Hematopoietic multipotent progenitor cell treated with erythropoietin and hydrocortisone succinate and interleukin-3 and kit ligand, for 17 days (in vitro differentiated cells): ENCODE measurements at places on chromosomes 12 and 14.
A peak's percentile ranks its signal among the peaks of the same experiment; 100 is the strongest.

DNA sequence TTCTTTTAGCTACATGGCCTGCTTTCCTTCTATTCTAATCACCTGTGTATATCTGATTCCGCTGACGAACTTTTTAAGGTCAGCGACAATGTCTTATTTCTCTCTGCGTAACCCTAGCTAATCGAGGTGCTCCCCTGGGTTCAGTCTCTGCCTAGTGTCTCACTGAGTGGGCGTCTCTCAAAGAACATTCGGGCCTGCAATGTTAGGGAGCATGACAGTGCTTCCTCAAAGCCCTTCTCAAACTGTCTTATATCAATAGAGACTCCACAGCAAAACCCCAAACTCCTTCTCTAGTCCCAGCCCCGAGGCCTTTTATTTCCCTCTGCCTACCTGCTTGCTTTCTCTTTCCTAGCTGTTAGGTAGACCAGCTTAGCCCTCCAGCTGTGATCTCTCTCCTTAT, 13.7 kb upstream of the RPS6KL1 start:
- no peak for DNase-seq

DNA sequence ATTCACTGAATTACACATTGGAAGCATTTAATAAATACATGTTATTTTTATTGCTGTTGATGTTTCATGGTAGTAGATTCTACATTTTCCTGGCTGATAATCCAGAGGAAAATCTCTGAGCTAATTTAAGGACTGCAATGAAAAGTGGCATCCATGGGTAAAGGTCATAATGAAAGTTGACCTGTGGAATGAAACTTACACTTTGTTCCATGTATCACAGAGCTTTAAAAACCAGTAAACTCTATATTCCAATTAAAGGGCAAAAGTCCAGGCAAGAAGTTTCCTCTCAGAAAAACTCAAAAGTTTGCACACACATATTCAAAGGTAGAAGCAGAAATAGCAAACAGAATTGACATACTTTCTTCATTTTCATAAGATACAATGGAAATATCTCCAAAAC, 44.8 kb upstream of the MYF6 start:
- DNase-seq = no peak

DNA sequence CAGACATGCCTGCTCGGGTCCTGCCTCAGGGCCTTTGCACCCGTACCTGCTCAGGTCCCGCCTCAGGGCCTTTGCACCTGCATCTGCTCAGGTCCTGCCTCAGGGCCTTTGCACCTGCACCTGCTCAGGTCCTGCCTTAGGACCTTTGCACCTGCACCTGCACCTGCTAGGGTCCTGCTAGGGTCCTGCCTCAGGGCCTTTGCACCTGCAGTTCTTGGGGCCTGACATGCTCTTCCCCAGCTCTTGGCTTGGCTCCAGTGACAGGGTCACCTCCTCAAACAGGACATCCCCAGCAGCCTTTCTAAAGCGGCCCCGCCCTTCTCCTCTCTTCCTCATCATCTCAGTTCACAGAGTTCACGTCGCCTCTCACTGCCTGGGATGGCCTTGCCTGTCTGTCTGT, 54.9 kb upstream of the NCOR2 start:
- DNase-seq = no peak

GRCh38 chr14:87626266-87626665, 366.7 kb downstream of the GALC start:
- DNase-seq = no peak

- DNase-seq = no peak
Observed at GRCh38 chr12:13275241-13276085, 78.9 kb downstream of the EMP1 start.

DNA sequence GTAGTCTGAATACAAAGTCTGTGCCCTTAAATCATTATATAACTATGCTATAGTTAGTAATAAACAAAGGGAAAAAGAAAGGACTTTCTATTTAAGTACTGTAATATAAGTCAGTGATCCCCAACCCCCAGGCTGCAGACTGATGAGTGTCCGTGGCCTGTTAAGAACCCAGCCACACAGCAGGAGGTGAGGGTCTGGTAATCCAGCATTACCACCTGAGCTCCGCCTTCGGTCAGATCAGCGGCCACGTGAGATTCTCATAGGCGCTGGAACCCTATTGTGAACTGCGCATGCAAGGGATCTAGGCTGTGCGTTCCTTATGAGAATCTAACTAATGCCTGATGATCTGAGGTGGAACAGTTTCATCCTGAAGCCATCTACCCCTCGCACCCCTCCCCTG, 15.7 kb downstream of the NFYB start:
- DNase-seq = no peak

DNA sequence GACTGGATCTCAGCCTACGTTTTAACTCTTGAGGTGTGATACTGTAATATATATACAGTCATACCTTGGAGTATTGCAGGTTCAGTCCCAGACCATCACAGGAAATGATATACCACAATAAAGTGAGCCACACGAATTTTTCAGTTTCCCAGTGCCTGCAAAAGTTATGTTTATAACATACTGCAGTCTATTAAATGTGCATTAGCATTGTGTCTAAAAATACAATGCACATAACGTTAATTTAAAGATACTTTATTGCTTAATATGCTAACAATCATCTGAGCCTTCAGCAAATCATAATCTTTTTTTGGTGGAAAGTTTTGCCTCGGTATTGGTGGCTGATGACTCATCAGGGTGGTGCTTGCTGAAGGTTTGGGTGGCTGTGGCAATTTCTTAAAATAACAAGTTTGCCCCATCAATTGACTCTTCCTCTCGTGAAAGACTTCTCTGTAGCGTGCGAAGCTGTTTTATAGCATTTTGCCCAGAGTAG, 18.9 kb downstream of the PYROXD1 start:
- peak; percentile 20 for DNase-seq

- no peak for DNase-seq
Observed at GRCh38 chr14:22650960-22651521, 6.9 kb upstream of the OR6J1 start.

DNA sequence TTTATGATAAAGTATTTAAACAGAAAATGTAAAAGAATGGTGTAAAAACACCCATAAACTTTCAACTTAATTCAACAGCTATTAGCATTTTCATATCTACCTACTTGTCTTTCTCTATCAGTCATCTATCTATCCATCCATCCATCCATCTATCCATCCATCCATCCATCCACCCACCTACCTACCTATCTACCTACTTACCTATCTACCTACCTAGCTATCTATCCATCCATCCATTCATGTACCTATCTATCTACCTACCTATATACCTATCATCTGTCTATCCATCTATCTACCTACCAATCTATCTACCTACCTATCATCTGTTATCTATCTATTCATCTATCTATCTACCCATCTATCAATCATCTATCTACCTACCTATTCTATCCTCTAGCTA, 8.5 kb downstream of the NOS1 start:
- DNase-seq = no peak

DNA sequence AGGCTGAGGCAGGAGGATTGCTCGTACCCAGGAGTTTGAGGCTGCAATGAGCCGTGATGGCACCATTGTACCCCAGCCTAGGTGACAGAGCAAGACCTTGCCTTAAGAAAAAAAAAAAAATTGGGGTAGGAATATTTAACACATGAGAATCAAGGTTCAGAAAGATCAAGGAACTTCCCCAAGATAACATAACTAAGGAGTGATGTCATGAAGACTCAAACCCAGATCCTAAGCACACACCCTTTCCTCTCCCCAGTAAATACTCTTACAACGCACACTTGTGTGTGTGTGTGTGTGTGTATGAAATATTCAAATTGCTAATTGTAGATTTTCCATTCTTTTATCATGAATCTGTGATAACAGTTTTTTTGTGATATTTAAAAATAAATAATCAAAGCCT, 90.6 kb upstream of the NUDT4 start:
- DNase-seq = no peak

- DNase-seq = no peak
Observed at GRCh38 chr12:110277530-110278254, 3.4 kb upstream of the ATP2A2 start.

DNA sequence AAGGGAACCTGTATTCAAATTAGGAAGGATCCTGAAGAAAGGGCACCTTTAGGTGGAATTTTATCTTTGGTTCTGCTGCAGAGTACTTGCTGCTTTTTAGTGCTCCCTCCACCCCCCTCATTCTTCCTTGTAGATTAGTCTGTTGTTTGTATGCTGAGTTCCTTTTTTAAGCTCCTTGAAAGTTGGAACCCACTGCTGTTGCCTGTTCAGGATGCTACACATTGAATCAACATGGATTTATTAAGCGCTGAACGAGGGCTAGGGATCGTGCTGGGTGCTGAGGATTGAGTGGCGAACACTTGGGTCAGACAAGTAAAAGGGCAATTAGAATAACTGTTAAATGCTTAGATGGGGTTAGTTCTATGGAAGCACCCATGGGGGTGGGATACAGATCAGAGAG, 884 bp upstream of the AMN1 start:
- no peak for DNase-seq

- DNase-seq = no peak
Observed at GRCh38 chr12:3632256-3632655, 120.7 kb downstream of the CRACR2A start.

DNA sequence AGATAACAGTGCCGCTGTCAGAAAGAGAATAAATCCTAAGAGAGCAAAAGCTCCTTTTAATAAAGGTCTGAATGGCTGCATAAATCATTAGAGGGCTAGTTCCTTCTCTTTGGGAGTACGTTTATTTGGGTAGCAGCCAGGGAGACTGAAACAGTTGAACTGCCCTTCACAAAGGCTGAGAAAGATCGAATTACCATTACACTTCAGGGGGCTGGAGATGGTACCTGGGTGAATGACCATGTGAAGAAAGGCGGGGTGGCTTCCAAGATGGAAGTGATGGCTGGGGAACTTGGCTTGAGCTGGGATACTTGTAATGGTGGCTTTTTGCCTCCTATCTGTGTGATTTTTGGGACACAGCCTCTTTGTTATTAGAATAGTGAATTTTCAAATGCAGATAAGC, 1.7 kb upstream of the FGD4 start:
- no peak for DNase-seq

- DNase-seq = no peak
Observed at GRCh38 chr14:23399591-23399990, 8.5 kb downstream of the MYH6 start.

DNA sequence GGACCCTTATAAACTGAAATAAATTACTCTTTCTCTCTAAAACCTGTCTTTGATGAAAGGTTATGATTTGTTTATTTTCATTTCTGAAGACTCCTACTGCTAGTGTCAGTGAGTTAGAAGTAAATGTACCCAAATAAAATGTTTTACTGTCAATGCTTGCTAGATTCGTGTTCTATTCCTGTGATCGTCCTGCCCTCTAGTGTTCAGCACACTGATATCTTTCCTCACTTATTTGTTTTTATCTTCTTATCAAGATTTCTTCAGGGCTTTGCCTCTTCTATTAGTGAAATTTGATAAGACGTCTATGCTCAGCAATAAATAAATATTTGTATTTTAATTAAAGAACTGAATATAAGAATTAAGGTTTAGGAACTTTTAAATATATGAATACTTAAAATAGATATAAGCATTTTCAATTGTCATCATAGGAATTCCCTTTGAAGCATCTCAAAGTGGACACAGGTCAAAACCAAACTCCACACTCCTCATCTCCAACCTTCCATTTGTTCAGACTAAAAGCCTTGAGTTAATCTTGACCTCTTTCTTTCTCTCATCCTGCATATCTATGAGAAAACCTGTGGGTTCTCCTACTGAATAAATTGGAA, 75.8 kb downstream of the C12orf50 start:
- no peak for DNase-seq

GRCh38 chr12:42448841-42449240, 122.9 kb downstream of the PPHLN1 start:
- no peak for DNase-seq

DNA sequence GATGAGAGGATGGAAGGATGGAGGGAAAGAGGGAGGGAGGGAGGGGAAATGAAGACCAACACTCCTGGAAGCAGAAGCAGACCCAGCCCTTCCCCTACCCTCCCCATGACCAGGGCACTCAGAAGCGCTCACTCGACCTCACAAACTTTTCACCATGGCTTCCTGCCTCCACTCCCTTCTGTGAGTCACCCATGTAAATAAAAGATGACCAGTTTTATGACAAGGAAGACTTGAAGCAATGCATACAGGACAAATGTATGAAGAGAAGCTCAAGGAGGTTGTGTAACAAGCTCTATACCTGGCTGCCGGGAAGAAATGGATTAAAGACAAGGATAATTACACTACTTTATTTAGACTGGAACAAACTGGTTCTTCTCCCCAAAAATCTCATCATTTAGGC, 63.8 kb downstream of the CDC42BPB start:
- no peak for DNase-seq

GRCh38 chr14:65025818-65026217, 39.1 kb downstream of the FNTB start:
- no peak for DNase-seq

GRCh38 chr14:42002141-42002540, 395.5 kb downstream of the LRFN5 start:
- DNase-seq = no peak

DNA sequence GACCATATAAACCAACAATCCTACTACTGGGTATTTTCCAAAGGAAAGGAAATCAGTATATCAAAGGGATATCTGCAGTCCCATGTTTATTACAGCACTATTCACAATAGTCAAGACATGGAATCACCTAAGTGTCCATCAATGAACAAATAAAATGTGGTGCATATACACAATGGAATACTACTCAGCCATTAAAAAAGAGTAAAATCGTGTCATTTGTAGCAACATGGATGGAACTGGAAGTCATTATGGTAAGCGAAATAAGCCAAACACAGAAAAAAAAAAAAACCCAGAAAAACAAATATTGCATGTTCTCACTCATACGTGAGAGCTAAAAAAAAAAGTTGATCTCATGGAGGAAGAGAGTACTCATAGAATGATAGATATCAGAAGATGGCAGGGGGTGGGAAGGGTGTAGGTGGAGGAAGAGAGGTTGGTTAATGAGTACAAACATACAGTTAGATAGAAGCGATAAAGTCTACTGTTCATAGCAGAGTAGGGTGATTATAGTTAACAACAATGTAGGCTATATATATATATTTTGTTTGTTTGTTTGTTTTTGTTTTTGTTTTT, 49.3 kb downstream of the BCAT1 start:
- DNase-seq = no peak

DNA sequence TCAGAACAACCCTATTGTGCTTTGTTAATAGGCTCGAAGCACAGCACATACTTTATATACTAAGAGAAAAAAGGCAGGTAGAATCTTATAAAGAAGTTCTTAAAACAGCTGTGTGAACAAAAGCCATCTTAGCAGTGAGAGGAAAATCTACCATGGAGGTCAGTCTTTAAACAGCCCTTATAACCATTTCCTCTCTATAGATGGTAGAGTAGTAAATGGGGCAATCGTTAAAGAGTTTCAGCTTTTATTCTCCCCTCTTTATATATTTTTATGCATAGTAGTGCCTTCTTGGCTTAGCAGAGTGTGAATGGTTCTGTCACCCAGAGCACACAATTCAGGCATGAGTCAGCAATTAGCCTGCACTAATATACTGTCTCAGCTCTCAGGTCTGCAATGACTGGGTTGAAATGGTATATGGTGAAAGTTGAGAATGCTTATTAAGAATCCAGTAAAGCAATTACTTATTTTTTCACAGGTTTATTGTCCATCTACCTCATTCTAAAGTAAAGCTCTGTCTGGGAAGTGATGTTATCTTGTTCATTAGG, 305.0 kb downstream of the NELL2 start:
- DNase-seq = no peak

- DNase-seq = no peak
Observed at GRCh38 chr12:42221726-42222125, 16.3 kb downstream of the YAF2 start.

GRCh38 chr14:74611650-74612349, at the start of gene LTBP2:
Gene LTBP2, minus strand, starts transcription at chr14:74612237. Its CDS starts 293 bp downstream, at chr14:74611944.
- no peak for DNase-seq

- DNase-seq = no peak
Observed at GRCh38 chr12:113610698-113611097, 139.0 kb upstream of the LHX5 start.

- no peak for DNase-seq
Observed at GRCh38 chr14:93976477-93977057, at the start of gene ASB2. Gene ASB2, minus strand, starts transcription at chr14:93976570. Its CDS starts 12,031 bp downstream, at chr14:93964539.
